ENCODE measurements at places on chromosomes 5 and 9.
A peak's percentile ranks its signal among the peaks of the same experiment; 100 is the strongest.

- DNase-seq: no peak
Measured at GRCh38 chr9:127221695-127222094, 42.9 kb upstream of the GARNL3 start.

- no peak for DNase-seq
Measured at GRCh38 chr5:64949331-64949730, 180.6 kb downstream of the CWC27 start.

DNA sequence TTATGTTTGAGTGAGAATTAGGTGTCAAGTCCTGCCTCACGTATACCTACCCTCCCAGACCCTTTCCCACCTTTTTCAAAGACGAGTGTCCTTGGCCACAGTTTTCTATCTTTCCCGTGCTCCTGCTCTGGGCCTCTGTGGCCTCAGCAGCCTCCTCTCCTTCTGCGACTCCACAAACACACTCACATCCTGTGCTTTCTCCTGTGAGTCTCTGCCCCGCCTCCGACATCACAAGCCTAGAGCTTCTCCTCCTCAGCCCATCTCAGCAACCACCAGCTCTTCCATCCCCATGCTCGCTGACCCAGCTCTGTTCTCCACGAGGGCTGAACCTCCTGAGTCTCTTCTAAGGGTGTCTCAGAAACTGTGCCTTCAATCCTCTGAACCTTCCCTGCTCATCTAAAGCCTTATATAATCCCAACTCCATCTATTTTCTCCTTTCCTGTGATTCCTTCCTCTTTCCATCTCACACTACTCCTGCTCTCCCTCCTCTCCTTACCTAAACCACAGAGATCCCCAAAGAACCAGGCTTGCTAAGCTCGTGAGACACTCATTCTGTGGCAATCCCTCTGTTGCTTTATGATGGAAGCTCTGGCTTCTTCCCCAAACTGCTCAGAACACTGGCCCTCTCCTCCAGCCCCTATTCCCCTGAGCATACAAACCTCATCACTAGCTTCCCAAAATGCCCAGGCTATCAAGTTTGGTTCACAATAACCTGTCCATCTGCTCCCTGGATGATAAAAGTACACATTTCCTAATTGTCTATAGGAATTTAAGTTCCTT is 55.2 kb downstream of the RASEF start:
- no peak for DNase-seq

- DNase-seq: no peak
Measured at GRCh38 chr5:154005648-154006047, 33.1 kb downstream of the FAM114A2 start.

- no peak for DNase-seq
Measured at GRCh38 chr5:132264546-132265335, 7.2 kb downstream of the PDLIM4 start.

DNA sequence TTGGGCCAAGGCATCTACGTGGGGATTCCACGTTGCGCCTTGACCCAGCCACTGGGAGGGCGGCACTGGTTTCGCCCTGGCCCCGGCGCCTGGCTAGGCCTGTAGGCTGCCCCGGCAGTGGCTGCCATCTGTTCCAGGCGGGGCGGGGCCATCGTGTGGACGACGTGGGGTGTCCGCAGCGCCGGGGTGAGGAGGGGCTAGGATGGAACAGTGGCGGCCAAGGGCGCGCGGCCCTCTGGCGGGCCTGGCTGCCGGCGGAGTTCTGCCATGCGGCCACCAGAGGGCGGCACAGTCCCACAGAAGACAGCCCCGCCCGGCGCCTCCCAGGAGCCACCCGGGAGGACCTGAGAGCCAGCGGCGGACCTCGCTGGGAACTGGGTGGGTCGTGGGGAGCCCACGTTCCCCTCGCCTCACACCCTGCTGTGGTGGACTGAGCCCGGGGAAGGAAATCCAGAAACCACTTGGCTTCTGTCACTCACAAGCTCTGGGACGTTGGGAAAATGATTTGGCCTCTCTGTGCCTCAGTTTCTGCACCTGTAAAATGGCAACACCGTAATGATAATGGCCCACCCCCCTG is 22.6 kb upstream of the RAPGEF1 start:
- DNase-seq: peak; percentile 64

- no peak for DNase-seq
Measured at GRCh38 chr5:73940026-73940425, 314.0 kb downstream of the ARHGEF28 start.

DNA sequence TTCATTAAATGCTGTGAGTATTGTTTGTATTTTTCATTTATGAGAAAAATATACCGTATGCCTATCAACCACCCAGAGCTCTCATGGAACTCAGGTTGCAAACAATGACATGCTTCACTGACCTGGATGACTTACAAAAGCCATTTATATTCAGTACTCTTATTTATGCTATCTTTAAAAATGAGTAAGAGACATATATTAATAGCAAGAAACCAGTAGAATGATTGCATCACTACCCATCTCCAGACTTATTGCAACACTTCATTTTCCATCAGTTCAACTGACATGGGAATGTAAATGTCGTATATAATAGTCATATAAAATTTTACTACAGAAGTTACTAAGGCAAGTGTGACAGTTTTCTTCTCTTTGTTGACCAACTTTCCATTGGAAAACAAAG is 69.1 kb downstream of the OTP start:
- no peak for DNase-seq

DNA sequence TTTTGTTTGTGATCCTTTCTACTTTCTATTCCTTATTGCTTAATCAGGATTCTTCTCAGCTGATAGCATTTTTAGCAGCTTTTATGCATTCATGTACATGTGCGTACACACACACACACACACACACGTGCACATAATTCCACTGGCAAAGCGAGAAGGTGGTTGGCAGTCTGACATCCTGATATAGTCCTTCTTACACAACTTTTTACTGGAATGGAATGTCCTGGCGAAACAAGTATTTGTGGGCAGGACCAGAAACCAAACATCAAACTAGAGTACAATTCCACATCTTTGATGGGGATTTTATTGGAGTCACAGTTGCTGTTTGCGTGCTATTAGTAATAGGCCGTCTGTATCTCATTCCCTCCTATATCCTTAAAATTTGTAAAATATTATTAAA is 356.5 kb downstream of the CCDC171 start:
- DNase-seq: no peak

DNA sequence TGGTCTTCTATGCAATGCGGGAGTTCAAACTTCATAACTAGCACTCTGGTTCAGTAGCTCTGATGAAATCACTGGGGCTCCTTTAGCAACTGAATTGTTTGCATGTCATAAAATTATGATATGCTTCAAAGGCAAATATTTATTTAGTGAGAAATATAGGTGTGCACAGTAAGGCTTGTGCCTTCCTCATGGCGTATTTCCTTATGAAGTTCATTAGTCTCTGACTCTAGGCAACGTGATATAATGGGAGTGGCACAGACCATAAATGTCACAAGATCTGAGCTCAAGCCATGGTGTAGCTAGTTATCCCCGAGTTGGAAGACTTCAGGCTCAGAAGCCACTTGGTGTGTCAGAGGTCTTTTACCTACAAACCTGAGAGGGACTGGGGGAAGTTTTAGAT is 35.5 kb downstream of the PIP5K1B start:
- DNase-seq: peak; percentile 54
